ENCODE measurements at places on chromosomes 4 and X.

GRCh38 chrX:11929476-11929875, 171.4 kb downstream of the MSL3 start:
- no peak for DNase-seq

DNA sequence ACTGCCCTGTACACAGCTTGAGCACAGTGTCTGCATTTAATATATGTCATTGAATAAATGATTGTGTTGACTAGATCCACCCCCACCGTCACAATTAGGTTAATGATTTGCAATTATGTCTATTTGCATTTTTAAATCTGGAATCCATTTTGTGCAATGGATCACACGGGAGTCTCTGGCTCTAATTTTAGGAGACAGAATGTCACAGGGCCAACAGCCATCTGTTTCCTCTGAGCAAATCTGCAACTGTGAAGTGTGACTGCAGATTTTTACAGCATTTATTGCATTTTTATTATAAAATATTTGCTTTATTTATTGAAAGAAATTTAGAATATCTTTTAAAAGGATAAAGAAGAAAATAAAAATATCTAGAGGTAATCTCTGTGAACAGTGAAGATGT, 316.8 kb downstream of the HS3ST1 start:
- DNase-seq: no peak

- no peak for DNase-seq
Measured at GRCh38 chr4:54402880-54403480, 173.9 kb downstream of the PDGFRA start.

GRCh38 chrX:38799995-38800580, 1.2 kb upstream of the MID1IP1 start:
- DNase-seq: no peak

- DNase-seq: no peak
Measured at GRCh38 chrX:13569479-13570260, at the start of gene EGFL6. TSS of gene EGFL6 (plus strand) at chrX:13569601. CDS start at chrX:13569862, 261 bp downstream.

- DNase-seq: no peak
Measured at GRCh38 chr4:20754036-20754435, 53.8 kb downstream of the PACRGL start.

- no peak for DNase-seq
Measured at GRCh38 chr4:95539106-95539505, 9.7 kb downstream of the UNC5C start.

DNA sequence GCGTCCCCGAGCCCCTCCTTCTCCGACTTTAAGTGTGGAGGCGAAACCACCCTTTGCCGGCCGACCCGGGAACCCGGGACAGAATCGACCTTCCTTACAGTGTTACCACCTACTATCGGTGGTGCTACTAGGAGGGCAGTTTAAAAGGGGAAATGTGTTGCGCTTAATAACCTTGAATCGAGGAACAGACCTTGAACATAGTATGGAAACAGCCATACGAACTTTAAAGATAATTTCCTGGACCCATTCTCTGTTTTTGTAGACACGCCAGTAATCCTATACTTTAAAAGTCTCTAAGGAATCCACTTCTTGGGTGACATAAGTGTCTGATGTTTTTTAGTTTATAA, 1.5 kb downstream of the ING2 start:
- no peak for DNase-seq

GRCh38 chrX:75986976-75987375, 185.9 kb upstream of the PBDC1 start:
- DNase-seq: no peak

GRCh38 chr4:23904639-23905071, 14.8 kb upstream of the PPARGC1A start:
- no peak for DNase-seq

DNA sequence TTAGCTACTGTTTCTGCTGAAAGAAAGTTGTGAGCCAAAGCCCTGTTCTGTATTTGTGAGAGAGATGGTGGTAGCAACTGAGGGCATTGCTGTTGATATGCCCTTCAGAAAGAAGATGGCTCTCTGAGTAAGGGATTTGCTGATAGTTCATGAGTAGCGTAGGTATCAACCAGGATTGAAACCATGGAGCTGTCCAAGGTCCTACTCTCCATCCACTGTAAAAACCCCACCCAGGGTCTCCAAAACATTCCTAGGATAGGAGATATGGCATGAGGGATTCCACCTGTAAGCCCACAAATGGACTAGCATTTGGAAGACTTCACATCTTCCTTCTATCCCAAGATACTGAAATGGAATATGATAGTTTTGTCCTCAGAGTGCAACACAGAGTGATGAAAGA, 277.1 kb upstream of the PRKX start:
- no peak for DNase-seq

- no peak for DNase-seq
Measured at GRCh38 chrX:5650904-5651303, 577.8 kb downstream of the NLGN4X start.

DNA sequence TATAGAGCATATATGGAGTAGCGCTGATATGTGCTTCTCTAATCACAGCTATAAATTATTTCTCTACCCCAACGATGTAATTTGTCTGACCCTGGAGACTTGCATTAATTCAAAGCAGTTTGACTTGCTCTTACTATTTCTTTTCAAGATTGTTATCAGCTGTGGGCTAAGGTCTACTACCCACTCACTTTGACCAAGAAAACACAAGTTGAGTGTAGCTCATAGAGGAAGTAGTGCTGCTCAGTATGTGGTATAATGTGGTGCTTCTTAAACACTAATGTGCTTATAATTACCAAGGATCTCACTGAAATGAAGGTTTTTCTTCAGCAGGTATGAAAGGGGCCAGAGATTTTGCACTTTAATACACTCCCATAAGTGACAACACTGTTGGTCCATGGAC, 70.1 kb downstream of the INPP4B start:
- DNase-seq: no peak

DNA sequence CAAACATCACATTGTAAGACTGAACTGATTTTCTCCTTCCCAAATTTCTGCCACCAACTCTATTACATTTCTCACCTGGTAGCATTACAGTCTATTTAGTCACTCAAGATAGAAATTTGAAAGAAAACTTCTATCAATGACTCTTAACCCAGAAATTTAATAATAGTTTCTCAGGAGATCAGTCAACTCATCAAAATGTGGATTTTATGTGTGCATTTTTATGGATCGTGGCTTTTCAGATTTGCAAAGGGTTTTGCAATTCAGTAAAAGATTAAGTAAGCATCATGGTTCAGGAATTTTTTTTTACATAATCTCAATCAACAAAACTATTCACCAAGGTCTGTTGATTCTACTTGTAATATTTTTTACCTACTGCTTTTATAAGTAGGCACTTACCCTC, 111.1 kb downstream of the CFAP299 start:
- DNase-seq: no peak

GRCh38 chr4:129346734-129347133, 250.8 kb downstream of the C4orf33 start:
- DNase-seq: no peak

- no peak for DNase-seq
Measured at GRCh38 chrX:108171671-108172070, 80.1 kb downstream of the ATG4A start.

DNA sequence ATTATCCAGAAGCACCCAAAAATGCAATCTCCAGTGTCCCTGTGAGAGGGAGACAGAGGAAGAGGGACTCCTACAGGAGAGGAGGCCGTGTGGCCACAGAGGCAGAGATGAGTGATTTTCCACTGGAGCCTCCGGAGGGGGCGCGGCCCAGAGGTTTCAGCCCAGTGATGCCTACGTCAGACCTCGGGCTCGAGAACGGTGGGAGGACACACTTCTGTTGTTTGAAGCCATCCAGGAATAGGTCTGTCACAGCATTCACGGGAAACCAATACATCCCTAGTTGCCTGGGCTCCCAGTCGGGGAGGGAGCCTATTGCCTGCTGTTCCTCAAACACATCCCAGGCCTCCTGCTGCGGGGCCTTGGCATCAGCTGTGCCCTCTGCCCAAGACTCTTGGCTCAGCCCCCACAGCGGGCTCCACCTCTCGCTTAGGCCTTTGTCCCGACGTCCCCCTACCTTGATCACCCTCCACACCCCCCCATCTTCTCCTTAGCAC, 39.2 kb upstream of the HMX1 start:
- DNase-seq: no peak

DNA sequence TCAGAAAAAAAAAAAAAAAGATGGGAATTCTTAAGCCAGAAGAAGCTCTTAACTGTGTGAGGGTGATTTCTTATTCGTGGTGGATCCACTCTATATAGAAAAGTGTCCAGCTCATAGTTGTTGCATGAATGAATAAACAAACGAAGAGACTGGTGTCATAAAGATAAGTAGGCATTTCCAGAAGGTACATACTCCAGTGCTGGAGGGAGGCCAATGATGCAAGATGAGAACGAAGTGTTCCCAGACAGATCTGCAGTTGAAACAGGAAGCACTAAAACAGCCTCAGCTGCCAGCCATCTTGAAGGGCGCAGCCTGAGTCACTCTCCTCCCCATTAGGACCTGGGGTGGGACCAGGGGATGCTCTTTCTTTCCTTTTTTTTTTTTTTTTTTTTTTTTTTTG, 47.4 kb upstream of the HOPX start:
- DNase-seq: peak; percentile 60

GRCh38 chr4:41079881-41080560, 134.3 kb downstream of the APBB2 start:
- DNase-seq: no peak

DNA sequence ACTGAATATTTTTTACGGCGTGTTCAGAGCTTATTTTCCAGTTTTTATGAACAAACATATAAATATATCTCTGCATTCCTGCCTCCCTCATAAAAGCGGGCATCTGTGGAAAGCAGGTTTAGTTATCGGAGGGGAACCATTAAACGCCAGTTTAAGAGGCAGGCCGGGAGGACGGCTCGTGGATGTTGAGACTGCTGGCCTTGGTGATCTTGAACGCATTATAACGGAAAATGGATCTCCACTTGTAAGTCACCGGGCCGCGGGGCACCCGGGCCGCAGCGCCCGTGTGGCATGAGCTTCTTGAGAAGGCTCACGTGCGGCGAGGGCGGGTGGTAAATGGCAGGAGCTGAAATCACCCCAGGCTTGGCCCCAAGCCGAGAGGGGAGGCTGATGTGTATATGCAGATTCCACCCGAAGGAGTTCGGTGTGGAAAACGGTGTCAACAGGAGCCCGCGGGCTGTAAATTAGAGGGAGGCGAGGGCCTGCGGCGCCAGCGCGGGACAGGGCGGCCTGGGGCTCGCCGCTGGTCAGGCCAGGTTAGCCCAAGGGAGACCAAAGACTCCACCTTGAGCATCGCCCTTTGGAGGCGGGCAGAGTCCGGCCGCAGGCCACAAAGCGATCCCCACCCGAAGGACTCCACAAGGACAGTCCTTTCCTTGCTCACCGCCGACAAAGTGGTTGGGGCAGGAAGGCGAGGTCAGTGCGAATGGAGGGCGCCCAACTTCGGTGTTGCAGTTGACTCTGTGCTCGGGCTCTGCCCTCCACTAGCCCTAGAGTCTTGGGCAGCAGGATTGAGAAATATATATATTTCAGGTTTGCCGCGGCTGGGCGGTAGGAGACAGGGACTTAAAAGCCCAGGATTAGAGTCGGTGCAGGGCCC, 1.3 kb upstream of the HAND2 start:
- DNase-seq: no peak

DNA sequence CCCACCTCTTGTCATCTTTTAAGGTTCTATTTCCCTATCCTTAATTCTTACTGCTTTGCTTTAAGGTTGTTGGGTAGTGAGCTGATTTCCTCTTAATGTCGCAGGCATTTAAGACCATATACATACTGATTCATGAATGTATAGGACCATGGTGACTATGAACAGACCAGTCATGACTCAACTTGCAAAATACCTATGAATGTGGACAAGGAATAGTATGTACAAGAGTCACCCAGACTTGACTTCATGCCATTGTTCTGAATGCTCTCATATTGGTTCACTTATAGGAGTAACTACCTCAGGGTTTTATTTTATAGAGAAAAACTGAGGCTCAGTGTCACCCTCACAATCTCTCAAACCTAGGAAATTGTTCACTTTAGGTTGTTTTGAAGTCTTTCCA, 44.3 kb downstream of the CCNG2 start:
- peak; percentile 65 for DNase-seq

DNA sequence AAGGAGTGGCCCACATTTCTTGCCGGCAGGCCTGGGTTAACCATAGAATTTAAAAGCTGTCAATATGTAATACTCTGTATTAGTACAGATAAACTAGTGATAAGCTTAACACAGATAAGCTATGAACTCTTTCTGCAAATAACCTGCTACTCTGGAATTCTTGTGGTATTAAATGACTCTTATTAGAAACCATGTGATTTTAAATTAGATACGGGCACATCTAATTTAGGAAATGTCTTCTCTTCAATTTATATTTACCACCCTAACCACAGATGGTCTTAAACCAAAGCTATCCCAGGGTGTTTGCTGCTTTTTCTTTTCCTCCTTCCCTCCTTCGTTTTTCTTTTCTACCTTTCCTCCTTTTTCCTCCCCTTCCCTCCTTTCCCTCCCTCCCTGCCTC, 4.9 kb downstream of the GNRHR start:
- no peak for DNase-seq

DNA sequence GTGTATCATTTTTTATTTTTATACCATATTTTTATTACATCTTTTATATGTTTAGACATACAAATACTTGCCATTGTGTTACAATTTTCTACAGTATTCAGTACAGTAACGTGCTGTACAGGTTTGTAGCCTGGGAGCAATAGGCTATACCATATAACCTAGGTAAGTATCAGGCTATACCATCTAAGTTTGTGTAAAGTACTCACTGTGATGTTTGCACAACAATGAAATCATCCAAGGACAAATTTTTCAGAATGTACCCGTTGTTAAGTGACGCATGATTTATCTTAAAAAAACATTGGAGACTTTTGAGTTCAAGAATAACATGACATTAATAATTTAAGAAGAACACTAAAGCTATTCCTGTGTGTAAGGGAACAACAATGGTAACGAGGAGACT, 96.0 kb upstream of the LEF1 start:
- no peak for DNase-seq

DNA sequence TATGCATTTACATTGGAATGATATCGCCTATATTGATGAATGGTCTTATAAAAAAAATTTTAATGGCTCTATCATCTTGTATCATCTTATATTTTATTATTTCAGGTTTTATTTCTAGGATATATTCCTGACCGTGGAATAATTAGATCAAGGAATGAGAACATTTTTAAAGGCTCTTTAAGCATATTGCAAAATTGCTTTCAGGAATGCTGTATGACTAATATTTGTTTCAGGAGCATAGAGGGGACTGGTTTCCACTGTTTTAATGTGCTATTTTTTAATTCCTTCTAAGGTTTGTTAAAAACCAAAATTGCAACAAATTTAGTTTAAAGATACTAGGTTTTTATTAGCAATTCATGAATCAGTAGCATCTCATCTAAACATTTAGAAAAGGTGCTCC, 120.2 kb downstream of the BMPR1B start:
- peak; percentile 21 for DNase-seq

GRCh38 chr4:112284166-112284565, 1.5 kb downstream of the TIFA start:
- DNase-seq: no peak

GRCh38 chrX:50103866-50104566, 96.8 kb downstream of the AKAP4 start:
- DNase-seq: no peak

All from RWPE1 (cell line).